ENCODE measurements at places on chromosomes 7 and 10.

GRCh38 chr7:76292213-76292573 is 10.3 kb upstream of the HSPB1 start:
- DNase-seq = no peak

DNA sequence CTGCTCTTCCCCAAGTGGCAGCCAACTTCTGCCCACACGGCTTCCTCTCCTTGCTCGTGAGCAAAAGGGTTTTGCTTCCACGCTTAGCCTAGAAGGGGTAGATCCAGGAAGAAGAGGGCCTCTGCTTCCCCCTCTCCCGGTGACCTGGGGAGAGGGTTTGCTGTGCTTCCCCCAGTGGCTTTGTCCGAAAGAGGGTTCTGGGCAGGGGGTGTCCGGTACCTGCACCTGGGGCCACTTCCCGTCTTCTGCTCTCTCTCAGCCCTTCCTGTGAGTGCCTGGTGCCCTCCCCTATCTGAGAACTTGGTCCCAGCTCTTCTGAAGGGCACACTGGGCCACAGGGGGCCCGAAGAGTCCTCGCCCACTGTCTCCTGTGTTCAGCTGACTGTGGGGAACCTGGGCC is 11.3 kb downstream of the JAKMIP3 start:
- no peak for DNase-seq

GRCh38 chr7:36357054-36357453 is 32.6 kb upstream of the ANLN start:
- DNase-seq = no peak

GRCh38 chr10:124112891-124113580 is 19.6 kb upstream of the CHST15 start:
- DNase-seq = no peak

- peak; percentile 80 for DNase-seq
Observed at GRCh38 chr7:130887182-130887956, 153.4 kb upstream of the KLF14 start.

DNA sequence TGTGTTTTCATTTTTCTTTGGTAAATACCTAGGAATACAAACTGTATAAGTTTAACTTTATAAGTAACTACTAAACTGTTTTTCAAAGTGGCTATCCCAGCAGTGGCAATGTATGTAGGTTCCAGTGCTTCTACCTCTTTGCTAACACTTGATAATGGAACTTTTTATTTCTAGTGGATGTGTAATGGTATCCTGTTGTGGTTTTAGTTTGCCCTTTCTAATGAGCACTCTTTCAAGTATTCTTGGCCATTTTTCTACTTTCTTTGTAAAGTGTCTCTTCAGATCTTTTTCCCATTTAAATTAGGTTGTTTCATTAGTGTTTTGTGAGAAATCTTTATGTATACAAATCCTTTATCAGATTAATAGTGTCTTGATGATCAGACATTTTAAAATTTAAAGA is 4.6 kb downstream of the KIF20B start:
- DNase-seq = no peak

- no peak for DNase-seq
Observed at GRCh38 chr7:120931243-120931642, 19.3 kb upstream of the ING3 start.

GRCh38 chr7:91140982-91141381 is 123.3 kb upstream of the FZD1 start:
- no peak for DNase-seq

DNA sequence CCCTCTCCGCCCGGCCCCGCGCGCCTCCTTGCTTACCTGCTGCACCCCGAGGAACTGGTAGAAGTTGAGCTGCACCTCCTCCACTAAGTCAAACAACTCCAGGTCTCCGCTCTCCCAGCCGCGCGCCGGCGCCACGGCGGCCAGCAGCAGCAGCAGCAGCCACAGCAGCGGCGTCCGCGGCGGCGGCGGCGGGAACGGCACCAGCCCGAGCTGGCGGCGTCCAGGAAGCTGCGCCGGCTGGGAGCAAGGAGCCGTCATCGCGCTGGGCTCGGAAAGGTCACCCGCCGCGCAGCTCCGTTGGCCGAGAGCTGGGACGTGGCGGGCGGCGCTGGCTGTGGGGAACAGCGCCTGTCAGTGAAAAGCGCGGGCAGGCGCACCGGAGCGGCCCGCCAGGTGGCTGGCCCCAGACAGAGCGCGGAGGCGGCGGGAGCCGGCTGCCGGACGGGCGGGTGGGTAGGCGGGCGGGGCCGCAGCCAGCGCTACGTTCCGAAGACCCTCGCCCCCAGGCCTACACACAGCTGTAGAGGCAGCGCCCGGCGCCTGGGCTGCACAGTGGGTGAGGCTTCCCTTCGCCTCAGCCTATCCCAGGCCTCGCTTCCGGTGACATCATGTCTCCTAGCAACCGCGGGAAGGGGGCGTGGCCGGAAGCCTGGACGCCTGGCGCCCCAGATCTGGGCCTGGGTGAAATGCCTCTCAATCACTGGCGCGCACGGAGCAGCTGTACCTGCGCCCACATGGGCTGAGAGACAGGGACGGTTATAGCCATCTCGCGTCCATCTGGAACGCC is at the start of gene DNAJC1:
TSS of gene DNAJC1 (minus strand) at position 554 of the 787 bp plus-strand sequence. CDS start at position 258, 296 bp downstream.
- DNase-seq = peak; percentile 51

DNA sequence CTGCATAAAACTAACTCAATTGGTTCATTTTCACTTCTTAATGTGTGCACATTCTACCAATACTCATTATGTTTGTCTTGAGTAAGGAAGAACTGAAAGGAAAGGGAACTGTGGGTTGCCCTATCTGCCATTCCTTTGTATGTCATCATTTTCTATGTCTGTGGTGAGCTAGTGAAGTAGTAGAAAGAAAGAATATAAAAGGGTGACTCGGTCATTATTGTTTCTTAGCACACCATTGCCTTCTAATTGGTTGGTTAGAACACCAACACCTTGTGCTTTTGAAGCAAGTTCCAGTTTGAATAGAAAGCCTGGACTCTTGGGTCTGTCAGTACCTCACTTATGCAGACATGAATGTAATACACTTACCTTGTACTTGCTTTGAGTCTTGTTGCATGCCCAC is 64.3 kb upstream of the MDFIC start:
- DNase-seq = no peak

DNA sequence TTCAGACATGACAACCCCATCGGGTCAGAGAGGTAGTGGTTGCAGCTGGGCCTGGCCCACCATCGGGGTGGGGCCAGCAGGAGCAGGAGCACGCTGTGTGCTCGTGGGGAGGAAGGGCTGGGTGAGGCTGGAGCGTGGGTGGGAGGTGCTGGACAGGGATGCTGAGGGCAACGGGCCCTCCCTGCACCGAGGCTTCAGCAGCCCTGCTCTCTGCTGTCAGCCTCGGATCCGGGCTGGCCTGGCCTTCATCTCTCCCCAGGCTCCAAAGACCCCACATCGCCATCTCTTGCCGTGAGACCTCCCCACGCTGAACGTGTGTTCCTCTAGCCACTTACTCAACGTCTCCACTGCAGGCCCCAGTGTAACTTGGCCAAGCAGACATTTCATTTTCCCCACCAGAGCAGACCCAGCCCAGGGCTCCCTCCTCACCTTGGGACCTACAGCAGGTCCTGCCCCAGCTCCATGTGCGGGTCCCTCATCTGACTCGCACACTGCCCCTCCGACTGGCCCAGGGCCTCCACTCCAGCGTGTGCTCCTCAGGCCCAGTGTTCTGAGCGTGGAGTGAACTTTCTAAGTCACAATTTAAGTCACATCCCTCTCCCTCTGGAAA is 462.4 kb downstream of the DNAJB6 start:
- DNase-seq = no peak

GRCh38 chr7:155338632-155339320 is 41.1 kb downstream of the INSIG1 start:
- DNase-seq = no peak

GRCh38 chr10:32055478-32056135 is 618 bp downstream of the KIF5B start:
- DNase-seq = no peak

DNA sequence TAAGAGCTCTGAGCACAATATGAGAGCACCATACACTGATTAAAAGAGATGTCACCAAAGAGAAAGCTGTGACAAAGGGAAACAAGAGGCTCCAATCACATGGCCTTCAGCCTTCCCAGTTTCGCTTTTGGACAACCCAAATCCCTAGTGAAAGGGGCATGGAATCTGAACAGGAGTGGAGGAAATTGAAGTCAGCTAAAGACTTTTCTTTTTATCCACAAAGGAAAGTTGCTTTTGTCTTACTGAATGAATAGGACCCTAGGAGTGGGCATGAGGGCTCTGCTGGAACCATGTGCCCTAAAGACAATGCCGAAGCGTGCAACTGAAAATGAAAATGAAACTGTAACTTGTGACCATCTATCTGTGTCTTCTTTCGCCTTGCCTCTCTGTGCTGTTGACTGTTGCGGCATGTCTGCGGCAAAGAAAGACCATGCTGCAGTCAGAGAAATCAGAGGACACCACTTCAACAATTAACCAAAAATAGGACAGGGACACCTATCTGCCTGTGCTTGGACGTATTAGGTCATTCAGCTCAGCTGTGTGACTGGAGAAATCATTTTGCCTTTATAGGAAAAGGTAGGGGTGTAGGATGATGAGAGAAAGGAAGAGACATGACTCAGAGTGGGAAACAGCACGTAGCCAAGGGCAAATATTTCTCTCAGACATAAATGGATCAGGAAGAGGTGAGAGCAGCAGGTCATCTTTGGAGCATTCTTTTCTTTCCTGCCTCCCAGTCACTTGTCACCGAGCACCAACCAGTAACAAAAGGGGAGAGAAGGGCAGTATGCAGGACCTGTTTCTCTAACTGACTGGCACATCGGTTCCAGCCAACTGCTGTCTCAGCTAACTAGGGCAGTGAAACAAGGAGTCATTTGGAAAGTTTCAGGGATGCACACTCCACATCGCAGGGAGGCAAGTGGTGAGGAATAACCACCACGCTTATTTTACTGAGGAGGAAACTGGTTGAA is 12.3 kb downstream of the CAV2 start:
- no peak for DNase-seq

DNA sequence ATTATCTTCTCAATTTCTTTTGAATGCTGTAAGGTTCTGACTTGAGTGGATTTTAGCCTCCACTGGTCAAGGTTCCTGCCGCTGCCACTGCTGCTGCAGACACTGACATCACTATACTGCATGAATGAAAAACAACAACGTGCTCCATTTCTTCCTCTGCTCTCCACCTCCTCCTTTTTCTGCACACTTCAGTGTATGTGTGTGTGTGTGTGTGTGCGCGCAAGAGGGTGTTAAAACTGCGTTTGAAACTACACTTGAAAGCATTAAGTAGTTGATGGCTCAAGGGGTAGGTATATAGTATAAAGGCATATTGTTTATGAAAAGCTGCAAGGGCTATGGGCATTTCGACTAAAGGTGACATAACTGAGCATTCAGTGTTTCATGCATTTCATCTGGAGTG is 3.5 kb downstream of the GLCCI1 start:
- DNase-seq = no peak

GRCh38 chr10:75095631-75096030 is 15.8 kb upstream of the SAMD8 start:
- no peak for DNase-seq

DNA sequence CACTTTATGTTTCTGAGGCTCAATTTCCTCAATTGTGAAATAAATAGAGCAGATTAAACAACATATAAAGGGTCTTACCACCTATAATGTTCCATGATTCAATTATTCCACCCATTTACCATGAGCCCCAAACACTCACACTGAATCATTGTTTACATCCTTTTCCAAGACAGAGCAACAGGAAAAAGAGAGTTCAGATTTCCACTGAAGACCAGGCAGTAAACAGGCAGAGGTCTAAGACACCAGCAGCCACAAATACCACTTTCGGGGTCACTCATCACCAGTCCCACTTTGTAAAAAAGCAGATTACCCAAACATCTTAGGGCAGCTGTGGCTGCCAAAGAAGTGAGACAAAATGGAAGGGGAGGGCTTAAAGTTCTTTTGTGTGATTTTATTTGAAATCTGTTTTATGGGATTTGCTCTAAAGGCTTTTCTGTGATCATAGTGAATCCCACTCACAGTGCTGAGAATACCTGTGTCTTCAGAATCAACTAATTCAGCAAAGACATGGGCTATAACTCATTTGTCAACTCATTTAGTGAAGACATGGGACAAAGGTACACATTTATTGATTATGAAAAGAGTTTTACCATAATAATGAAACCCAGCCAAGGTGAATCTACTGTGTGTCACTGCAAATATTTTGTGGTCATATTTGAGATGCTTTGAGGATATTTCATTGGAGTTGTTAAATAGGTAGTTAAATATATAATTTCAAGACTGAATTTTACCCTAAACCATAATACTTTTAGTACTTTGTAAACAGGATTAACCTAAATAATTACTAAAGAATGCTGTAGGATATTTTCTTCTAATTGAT is 24.8 kb upstream of the DLD start:
- no peak for DNase-seq

GRCh38 chr7:137882261-137882668 is 35.5 kb upstream of the DGKI start:
- peak; percentile 99 for DNase-seq

DNA sequence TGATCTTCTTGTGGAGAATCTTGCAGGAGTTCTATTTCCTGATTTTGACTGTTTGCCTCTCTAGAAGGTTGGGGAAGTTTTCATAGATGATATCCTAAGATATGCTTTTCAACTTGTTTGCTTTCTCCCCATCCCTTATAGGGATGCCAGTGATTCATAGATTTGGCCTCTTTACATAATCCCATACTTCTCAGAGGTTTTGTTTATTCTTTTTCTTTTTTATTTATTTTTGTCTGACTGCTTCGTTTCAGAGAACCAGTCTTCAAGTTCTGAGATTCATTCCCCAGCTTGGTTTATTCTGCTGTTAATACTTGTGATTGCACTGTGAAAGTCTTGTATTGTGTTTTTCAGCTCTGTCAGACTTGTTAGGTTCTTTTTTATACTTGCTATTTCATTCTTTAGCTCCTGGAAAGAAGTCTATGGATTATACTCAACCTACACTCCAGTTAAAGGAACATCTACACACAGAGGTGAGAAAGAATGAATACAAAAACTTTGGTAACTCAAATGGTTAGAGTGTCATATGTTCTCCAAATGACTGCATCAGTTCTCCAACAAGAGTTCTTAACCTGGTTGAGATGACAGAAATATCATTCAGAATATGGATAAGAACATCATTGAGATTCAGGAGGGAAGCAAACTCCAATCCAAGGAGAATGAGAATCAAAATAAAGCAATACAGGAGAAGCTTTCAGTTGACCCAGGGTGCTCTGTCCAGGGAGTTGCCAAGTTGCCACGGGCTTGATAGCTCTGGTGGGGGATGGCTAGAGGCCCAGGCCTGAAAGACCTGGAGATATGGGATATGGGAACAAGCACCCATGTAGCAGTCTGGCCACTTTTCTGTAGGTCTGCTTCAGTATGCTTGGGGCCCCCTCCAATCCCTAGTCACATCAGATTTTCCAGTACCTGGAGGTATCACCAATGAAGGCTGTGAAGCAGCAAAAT is 150.3 kb downstream of the AHR start:
- no peak for DNase-seq

- DNase-seq = no peak
Observed at GRCh38 chr7:26307226-26307625, 15.6 kb downstream of the SNX10 start.

- no peak for DNase-seq
Observed at GRCh38 chr10:71940752-71941151, 23.4 kb upstream of the CHST3 start.

Measured in GM04503 (cell line).